ENCODE measurements at places on chromosomes 12 and 14. TPM values are rescaled to one million over a fixed set of nuclear protein-coding genes. Genes with fewer than 3 reads are reported as not detected.

The TMPRSS12 gene
- total RNA-seq, result not detected

The DNAI7 gene
- total RNA-seq, result 0.53 TPM

The RDH12 gene
- not detected for total RNA-seq

The AMDHD1 gene
- total RNA-seq, result 0.07 TPM

The CLEC1B gene
- total RNA-seq, result not detected

The ZDHHC22 gene
- not detected for total RNA-seq

The C14orf119 gene
- 60.9 TPM for total RNA-seq

The DDN gene
- total RNA-seq, result 0.20 TPM

The RASSF9 gene
- 3.9 TPM for total RNA-seq

The OVCH1 gene
- total RNA-seq, result 0.07 TPM

The TFCP2 gene
- 15.3 TPM for total RNA-seq

The CATSPERB gene
- not detected for total RNA-seq

The WNT1 gene
- total RNA-seq, result not detected

The KRT6C gene
- total RNA-seq, result not detected

The PTHLH gene
- total RNA-seq, result 1.6 TPM

The FLVCR2 gene
- total RNA-seq, result 0.69 TPM

The FBLN5 gene
- 54.9 TPM for total RNA-seq

The DUSP6 gene
- total RNA-seq, result 68.9 TPM

The PPTC7 gene
- 9.1 TPM for total RNA-seq

The SLC10A1 gene
- not detected for total RNA-seq

The MED13L gene
- 88.9 TPM for total RNA-seq

The LHX5 gene
- total RNA-seq, result not detected

The SPIC gene
- total RNA-seq, result not detected

The SDS gene
- total RNA-seq, result not detected

The RAPGEF3 gene
- total RNA-seq, result 3.9 TPM

The IL22 gene
- total RNA-seq, result not detected

The PPFIA2 gene
- 2.6 TPM for total RNA-seq

The DNAAF2 gene
- total RNA-seq, result 6.2 TPM

Measured in smooth muscle cell of the pulmonary artery (primary cell).